ENCODE measurements at places on chromosomes 7 and 10.

GRCh38 chr7:140048138-140048537 is 14.6 kb downstream of the PARP12 start:
- DNase-seq = no peak

DNA sequence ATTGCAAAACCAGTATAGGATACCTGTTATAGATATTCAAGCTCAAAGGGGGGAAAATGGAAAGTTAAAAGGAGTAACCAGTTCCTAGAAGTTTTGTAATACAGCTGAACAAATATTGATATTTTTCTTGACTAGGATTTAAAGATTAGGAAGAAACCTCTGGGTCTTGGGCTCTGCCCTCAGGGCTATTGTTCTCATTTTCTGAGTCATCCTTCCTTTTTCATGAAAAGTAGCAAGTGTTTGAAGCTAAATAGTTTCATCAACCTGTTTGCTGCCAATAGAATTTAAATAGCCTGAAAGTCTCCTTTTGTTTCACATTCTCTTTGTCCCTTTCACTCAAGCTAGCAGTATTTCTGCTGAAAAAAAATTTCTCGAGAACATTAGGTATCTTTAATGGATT is 1061.1 kb upstream of the GHITM start:
- peak; percentile 34 for DNase-seq

- no peak for DNase-seq
Observed at GRCh38 chr10:60212195-60212594, 177.5 kb downstream of the ANK3 start.

DNA sequence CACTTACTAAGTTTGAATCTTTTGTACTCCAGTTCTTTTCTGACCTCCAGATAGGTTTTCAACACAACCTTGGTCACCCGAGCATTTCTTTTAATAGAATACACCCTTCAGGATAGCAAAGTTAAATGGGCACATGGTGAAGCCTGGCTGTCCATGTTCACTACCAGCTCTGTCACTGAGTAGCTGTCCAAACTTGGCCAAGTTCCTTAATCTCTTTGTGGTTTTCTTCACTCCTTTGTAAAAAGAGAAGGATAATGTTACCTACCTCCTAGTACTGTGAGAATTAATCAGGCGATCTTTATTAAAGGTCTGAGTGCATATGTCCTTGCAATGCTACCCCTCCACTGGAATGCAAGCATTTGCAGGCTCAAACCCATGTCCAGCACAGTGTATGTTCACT is 128.1 kb upstream of the PTPRZ1 start:
- peak; percentile 67 for DNase-seq

DNA sequence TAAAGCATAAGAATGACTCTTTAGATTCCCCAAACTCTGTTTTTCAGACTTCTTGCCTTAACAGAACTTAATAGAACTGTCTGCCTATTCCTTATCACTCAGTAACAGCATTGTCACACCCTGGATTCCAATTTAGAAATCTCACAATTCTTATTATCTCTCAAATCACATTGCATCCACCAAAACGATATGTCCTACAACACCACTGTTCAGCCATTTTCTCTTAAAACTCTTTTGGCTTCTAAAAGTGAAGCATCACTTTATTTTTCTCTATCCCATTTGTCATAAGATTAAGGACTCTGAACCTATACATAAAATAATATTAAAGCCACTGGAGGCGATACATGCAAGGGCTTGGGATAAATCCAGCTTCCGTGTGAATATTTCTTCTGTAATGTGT is 1.2 kb upstream of the CPED1 start:
- no peak for DNase-seq
